HS-5 (cell line): ENCODE measurements at places on chromosomes 12 and 14.
A peak's percentile ranks its signal among the peaks of the same experiment; 100 is the strongest.

DNA sequence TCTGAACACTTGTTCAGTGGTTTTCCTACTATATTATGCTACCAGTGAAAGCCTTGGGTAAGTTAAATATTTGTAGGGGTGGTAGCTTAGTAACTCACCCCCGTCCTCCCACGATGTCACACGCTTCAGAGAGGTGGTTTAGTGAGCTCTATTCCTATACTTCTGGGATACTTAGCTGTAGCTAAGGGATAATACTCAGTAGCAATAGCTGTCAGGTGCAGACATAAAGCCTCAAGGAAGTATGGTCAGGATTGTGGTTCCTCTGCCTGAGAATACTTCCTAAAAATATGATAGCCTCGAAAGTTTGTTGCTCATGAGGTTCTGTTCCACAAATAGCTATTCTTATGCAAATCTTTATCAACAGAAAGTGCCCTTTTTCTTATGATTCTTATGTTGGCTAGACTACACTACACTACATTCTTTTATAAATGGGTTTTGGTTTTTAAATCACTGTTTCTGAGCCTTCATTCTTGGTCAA lies 11.9 kb downstream of the DLST start:
- no peak for DNase-seq

DNA sequence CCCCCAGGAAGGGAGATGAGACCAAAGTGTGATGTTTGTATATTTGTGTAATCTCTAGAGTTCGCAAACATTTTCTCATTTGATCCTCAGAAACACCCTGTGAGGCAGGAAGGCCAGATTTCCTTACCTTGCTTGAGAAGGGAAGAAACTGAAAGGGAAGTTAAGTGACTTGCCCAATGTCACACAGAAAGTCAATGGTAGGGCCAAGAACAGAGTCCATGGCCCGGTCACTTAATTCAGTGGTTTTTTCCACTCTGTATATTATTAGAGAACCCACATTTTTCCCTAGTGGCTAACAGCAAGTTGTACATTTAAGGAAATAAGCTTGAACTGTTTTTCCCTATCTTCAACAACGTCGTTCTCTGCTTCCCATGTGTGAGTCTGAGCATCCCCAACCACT lies 25.6 kb upstream of the CHPT1 start:
- DNase-seq, result no peak

DNA sequence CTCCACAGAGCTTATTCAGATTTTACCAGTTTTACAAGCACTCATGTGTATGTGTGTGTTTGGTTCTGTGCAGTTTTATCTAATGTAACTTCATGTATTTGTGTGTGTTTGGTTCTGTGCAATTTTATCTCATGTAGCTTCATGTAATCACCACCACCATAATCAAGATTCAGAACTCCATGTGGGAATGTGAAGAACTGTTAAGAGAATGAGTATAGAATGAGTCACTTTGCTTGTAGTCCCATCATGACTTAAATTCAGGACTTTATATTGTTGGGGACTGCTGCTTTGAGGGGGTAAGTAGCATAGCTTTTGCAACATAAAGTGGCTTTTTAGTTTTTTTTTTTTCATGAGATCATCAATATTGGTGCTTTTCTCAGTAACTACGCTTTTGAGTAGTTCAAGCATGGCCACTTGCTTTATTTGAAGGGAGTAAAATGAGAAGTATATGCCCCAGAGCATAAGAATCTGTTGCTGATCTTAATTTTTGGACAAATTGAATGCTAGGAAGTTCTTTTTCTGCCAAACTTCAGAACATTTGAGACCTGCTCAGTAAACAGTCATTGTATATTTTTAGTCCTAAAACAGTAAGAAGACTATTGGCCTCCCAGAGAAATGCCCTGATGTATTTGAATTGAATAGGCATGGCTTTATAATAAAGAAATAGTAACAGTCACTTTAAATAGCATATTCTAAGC lies 28.8 kb downstream of the PROX2 start:
- DNase-seq, result peak; percentile 37

- no peak for DNase-seq
Measured at GRCh38 chr14:71539650-71540285, 392.5 kb upstream of the RGS6 start.

- DNase-seq, result no peak
Measured at GRCh38 chr12:107903341-107904061, 129.0 kb downstream of the ASCL4 start.

DNA sequence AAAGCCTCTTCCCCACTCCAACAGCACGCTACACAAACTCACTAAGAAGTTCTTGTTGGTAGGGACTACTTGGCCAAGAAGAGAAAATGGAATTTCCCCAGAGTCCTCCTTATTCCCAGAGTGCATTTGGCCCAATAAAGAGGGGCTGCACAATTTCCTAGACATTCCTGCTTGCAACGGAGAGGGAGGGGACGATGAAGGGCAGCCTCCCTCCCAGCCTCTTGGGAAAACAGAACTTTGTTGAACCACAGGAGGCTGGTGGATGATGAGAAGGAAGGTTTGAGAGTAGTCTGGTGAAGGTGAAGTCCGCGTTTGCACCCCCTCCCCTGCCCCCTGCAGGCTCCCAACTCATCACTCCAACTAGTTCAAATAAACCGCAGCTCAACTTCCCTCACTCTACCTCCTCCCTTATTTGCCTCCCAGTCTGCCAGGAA lies 19.1 kb upstream of the TBX3 start:
- DNase-seq, result no peak

DNA sequence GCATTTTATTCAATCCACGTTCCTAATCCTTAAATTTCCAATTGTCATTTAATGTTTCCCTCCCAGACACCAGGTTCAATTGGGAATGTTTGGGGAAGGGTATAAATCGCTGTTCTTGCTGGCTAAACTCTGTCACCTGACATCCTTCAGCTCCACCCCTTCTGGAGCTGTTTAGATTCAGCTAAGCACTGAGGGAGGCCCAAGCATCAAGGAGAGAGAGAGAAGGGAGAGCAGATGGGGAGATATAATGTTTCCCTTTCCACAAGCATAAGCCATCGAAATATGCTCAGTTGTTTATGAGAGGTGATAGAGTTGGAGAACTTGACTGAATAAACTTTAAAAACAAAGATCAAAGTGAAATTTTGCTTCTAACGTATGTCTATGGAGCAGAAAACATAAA lies 1.8 kb downstream of the ABCC9 start:
- no peak for DNase-seq

DNA sequence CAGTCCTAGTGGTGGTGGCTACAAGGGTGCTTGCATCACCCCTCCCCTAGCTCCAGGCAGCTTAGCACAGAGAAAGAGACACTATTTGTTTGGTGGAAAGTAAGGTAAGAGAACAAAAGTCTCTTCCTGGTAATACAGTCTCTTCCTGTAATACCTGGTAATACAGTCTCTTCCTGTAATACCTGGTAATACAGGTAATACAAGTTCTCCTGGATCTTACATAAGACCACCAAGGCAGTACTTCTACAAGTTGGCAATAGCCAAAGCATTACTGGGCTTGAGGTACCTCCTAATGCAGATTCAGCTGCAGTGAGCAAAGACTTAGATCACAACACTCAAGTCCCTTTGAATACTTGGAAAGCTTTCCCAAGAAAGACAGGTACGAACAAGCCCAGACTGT lies 77.0 kb downstream of the CATSPERB start:
- DNase-seq, result no peak

- no peak for DNase-seq
Measured at GRCh38 chr12:48997719-48998496, 1.3 kb downstream of the DDN start.

DNA sequence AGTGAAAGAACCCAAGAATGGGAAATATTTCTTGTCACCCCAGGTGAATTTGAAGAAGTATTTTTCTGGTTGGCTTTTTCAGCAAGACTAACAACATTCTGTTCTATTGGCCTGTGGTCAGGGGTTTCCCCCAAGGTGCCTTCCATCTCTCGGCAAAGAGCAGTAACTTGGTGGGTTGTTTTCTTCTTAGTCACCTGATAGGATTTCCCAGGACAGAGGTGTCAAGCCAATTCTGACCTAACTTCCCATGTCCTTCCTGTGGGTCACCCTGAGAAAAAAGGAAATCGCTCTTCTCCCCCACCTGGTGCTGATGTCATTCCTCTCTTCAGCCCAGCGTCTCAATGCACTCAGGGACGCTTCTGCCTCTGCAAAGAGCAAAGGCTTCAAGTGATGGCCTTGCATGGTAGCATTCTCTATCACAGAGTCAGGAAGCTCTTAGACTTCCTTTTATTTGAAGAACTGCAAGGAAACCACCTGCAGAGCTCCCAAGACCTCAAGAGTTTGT lies 16.1 kb upstream of the IFNG start:
- DNase-seq, result no peak

- DNase-seq, result no peak
Measured at GRCh38 chr12:68374307-68374982, 42.3 kb upstream of the MDM1 start.

DNA sequence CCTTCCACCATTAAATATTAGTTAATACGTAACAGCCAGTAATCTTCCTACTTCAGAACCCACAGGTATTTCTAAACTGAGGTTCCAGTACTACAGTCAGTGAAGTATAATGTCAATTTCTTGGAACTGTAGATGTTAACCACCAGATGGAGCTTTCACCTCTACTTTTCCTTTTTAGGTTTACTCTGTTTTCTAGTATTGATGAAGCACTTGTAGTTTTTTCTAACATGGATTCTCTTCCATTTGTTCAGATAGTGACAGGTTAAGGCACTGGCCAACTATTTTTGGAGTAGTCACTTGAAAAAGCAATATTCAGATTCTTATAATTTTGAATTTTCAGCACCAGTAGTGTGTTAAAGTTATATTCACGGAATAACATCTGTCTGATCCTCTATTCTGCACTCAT lies 4.6 kb upstream of the SEC23A start:
- no peak for DNase-seq

DNA sequence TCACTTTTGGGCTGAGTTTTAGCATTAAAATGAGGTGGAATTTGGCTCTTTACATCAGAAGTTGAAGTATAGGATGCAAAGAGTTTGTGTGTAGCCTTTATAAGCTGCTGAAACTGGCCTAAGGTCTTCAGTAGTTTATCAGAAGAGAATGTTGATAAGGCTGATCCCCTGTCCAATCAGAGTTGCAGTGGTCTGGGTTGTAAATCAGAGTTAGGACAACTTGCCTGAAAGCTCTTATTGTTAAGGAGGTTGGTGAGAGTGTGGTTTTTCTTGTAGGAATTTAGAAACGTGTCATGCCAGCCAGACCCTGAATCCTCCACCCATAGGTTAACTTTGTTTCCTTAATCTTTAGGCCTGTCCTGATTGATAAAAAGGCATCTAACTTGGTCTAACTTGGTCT lies 143.5 kb downstream of the ST8SIA1 start:
- DNase-seq, result no peak

- DNase-seq, result no peak
Measured at GRCh38 chr14:83825843-83826242, 1704.1 kb upstream of the FLRT2 start.

DNA sequence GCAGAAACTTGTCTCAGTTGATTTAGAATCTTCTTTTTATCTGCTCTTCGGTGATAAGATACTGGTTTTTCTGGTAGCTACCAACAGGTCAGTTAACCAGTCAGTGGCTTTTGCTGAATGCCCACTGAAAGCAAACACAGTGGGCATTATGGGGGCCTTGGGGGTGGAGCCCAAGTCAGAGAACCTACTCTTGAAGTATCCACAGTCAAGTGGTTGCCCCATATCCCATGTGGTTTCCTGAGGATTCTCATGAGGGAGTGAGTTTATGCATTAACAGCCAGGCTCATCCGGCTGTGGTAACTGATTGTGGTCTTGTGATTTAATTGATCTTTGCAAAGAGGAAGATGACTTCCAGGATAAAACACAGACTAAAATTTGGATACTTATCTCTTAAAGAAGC lies 83.7 kb downstream of the ST8SIA1 start:
- no peak for DNase-seq
